HT-29 (cell line): ENCODE measurements at places on chromosomes 7 and 10.
A peak's percentile ranks its signal among the peaks of the same experiment; 100 is the strongest.

DNA sequence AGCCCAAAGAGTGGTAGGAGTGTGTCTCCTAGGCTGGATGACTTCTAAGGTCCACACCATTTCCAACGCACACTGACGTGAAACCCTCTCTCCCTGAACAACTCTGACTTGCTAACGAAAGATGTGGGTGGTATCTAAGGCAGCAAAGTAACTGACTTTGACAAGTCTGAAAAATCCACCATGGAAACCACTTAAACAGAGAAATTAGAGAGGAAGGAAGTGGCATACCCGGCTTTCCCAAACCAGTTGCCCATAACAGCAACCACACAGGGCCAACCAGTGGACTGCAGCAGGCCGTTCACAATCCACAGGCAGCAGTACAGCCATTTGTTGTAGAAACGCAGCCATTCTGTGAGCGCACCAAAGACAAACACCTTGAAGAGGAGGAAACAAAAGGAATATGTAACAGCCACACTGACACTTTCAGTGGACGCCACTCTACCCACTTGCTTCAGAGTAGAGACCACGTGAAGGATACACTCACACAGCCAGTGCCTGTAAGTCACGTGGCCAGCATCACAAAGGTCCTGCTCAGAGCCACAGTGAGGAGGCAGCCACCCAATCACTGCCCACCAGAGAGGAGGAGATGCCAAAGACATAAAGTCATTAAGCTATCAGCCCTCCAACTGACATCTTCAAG lies 39.8 kb downstream of the SLC37A3 start:
- no peak for DNase-seq

DNA sequence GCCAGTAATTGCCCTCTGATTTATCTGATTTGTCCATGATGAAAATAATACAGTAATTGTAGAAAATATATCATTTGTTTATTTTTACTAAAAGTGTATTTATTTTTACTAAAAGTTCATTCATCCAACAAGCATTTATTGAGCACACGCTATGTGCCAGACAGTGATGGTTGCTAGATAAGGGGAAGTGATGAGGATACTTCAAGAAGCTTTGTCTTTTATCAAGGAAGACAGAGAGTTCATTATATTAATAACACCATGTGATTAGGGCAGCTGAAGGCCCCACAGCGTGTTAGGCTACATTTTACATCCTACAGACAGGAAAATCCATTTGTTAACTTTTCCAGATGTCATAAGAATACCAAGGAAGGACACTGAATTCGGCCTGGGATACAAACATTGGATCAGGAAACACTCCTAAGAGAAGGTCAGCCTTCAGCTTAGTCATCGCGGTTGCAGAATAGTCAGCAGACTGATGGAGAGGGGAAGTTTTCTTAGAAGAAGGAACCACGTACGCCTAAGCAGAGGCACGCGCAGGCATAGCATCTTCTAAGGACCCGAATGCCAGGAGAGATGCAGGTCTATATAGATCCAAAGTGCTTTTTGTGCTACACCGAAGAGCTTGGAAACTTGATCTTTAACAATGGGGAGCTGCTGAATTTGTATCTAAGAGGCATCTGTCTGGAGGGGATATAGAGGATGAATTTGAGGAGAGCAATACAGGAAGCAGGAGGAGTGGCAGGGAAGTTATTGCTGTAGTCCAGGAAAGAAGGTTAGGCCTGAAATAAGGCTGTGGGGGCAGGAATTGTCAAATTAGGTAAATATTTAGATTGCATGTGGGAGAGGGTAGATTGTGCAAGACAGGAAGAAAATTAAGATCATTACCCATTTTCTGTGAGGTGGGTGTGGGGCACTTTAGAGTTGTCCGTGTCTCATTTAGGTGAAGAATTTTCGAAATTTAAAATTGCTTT lies 85.7 kb downstream of the LRGUK start:
- DNase-seq: no peak

DNA sequence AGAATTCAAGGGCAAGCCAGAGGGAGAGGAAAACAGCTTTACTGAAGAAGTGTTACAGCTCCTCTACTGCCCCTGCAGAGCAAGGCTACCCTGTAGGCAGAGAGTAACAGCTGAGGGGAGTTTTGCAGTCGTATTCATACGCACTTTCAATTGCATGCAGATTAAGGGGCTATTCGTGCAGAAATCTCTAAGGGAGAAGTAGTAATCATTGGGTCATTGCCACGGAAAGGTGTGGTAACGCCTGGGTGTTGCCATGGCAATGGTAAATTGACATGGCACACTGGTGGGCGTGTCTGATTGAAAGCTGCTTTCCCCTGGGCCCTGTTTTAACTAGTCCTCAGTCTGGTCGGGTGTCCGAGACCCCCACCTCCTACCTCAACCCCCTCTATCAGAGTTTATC lies 227.2 kb downstream of the NSUN6 start:
- no peak for DNase-seq

GRCh38 chr10:95172851-95173250 lies 21.2 kb upstream of the ACSM6 start:
- no peak for DNase-seq

GRCh38 chr10:106873770-106874603 lies 290.5 kb downstream of the SORCS1 start:
- DNase-seq: no peak

DNA sequence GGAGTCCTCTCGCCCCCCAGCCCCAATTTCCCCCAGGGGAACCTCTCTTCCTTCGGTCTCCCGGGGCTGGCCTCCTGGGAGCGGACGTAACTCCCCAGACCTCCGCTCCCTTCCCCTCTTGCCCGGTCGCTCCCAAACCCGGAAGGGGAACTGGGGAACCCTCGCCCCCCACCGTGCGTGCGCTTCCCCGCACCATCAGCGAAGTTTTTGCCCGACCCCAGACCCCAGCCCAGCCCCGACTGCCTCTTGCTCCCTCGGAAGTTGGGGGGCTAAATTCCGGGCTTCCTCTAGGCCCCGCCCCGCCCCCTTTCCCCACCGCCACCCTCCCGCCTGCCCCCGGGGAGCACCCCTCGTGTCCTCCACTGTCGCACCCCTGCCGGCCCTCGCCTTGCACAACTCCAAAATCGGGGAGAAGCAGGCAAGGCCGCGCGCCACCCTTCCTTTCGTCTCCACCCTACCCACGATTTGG lies 436 bp downstream of the GNB2 start:
- peak; percentile 25 for DNase-seq

- DNase-seq: no peak
Observed at GRCh38 chr7:150904011-150904909, 51.9 kb downstream of the AOC1 start.

- DNase-seq: no peak
Observed at GRCh38 chr7:47038621-47039020, 543.3 kb downstream of the TNS3 start.

DNA sequence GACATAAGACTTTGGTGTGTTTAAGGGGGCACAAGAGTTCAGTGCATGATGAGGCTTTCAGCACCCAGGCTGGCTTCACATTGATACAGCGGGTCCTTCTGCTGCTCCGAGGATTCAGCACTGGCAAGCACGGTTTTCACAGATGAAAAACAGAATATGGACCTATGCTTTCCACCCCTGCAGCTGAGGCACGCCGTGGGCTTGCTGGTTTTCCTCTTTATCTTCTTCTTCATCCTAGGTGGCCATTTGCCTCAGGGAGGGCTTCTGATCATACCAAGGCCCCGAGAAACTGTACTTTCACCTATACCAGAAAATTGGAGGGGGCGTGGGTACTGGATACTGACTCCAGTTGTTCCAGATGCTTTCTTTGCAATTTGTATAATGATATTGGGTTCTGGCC lies 277.1 kb upstream of the ZNF32 start:
- DNase-seq: no peak

DNA sequence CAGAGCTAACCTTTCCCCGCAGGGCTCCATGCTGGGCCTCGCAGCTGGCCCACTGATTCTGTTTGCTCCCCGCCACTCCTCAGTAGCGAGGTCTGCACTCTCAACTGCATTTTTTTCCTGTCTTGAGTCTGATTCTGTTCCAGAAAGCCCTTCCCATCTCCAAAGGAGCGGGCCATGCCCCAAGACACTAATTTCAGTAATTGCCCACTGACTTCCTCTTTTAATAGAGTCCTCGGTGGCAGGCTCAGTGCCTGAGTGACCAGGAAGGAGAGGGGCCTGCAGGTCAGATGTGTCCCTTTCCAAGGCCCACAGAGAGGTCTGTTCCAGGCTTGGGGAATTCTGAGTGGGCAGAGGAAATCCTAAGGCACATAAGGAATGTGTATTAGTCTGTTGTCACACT lies 77.4 kb downstream of the ADCY1 start:
- no peak for DNase-seq

GRCh38 chr10:76547352-76547972 lies 1090.1 kb downstream of the KCNMA1 start:
- peak; percentile 78 for DNase-seq

DNA sequence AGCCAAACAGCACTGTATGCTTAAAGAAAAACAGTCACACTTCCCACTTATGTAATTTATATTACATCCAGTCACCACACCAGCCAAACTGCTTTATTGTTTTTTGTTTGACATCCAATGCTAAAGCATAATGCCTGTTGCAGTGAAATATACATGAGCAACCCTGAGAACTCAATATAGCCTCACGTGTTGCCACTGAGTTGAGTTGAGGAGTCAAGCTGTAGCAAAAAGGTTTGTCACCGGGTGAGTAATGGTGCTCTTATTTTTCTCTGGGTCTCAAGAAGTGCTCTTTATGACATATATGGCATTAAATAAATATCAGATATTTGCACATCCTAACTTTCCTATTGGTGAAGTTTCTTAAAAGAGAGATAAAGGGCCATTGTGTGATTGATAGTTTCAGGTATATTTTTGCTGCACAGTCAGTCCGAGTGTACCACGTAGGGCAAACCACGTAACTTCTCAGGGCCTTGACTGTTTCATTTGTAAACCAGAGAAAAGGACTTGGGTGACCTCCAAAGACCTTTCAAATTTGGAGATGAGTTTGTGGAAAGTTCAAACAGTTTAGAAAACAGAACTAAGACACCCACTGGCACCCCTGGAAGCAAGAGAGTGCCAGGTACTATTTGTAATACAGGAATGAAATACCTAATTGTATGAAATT lies 168.5 kb downstream of the CFTR start:
- no peak for DNase-seq

- no peak for DNase-seq
Observed at GRCh38 chr7:150432915-150433892, 17.2 kb upstream of the GIMAP8 start.

DNA sequence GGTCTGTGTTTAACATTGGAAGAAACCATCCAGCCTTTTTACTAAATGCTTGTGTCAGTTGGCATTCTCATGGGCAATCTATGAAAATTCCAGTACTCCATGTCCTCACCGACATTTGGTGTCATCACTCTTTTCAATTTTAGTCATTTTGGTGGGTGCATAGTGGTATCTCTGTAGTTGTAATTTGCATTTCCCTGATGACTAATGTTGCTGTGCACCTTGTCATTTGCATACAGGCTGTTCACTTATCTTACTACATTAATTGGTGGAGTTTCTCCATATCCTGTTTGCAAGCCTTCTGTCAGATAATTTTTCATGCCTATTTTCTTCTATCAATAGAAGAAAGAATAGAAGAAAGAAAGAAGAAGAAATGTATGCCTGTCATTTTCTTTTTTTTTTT lies 73.7 kb downstream of the PLPP4 start:
- DNase-seq: no peak

GRCh38 chr10:84095811-84096497 lies 43.4 kb upstream of the GHITM start:
- DNase-seq: no peak

DNA sequence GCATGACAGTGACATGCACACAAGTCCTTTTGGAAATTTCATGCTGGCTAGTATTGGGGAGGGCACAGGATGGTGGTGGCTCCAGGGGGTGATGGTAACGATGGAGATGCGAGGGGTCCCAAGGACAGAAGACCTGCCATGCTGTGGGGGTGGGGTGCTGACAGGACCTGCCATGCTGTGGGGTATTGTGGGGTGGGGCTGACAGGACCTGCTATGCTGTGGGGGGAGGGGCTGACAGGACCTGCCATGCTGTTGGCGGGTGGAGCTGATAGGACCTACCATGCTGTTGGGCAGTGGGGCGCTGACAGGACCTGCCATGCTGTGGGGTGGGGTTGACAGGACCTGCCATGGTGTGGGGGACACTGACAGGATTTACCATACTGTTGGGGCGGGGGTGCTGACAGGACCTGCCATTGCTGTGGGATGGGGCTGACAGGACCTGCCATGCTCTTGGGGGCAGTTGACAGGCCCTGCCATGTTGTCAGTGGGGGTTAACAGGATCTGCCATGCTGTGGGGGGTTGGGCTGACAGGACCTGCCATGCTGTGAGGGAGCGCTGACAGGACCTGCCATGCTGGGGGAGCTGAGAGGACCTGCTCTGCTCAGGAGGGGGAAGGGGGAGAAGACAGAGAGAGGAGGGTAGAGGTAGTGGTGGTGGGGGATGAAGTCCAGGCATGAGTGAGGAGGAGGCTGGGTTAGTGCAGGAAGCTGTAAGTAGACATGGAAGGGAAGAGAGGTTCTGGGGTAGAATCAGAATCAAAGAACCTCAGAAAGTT lies 36.2 kb upstream of the RET start:
- DNase-seq: no peak

- peak; percentile 81 for DNase-seq
Observed at GRCh38 chr7:1144269-1144771, 15.7 kb downstream of the ZFAND2A start.
